ENCODE measurements at places on chromosomes 6 and 20.

GRCh38 chr6:24898676-24899075, 37.1 kb downstream of the RIPOR2 start:
- DNase-seq = no peak

DNA sequence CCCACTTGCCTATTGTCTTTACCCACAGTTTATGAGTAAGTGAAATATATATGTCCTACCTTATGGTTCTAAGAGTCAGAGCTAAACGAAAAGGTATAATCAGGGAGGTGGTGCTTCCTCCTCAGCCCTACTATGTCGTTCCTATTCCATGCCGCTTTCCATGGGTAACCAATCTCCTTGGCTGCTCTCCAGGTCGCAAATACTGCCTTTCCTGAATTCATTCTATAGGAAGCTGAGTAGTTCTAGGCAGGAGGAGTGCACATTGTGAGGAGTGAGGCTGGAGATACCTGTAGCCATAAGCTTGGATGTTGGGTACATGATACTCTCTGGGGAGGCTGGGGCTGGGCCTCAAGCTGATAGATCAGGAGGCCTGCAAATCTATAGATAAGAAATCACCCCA, 5.8 kb downstream of the IL20RA start:
- DNase-seq = no peak

GRCh38 chr6:113540466-113540865, 316.7 kb upstream of the MARCKS start:
- no peak for DNase-seq

DNA sequence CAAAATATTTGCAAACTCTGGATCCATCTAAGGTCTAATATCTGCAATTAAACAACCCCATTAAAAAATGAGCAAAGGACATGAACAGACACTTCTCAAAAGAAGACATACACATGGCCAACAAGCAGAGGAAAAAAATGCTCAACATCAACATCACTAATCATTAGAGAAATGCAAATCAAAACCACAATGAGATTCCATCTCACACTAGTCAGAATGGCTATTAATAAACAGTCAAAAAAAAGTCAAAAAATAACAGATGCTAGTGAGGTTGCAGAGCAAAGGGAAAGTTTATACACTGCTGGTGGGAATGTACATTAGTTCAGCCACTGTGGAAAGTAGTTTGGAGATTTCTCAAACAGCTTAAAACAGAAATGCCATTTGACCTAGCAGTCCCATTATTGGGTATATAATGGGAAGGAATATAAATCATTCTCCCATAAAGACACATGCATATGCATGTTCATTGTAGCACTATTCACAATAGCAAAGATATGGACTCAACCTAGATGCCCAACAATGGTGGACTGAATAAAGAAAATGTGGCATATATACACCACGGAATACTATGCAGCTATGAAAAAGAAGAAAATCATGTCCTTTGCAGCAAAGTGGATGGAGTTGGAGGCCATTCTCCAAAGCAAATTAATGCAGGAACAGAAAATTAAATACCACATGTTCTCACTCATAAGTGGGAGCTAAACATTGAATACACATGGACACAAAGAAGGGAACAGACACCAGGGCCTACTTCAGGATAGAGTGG, 9.1 kb downstream of the ZNFX1 start:
- no peak for DNase-seq

GRCh38 chr20:24791953-24792352, 157.1 kb upstream of the CST7 start:
- DNase-seq = no peak

DNA sequence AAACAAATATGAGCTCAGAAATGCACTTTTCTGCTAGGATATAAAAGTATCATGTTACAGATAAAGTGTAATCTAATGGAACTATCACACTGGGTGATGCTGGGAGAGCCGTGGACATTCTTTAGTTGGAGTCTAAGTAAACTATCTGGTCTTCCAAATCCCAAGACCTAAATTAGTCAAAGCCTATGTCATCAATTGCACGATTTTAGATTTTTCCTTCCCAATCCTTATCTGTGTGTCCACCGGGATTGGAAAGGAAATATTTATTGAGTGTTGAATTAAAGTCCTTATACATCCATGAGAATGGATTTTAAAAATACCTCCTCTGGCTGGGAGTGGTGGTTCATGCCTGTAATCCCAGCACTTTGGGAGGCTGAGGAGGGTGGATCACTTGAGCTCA, 19.6 kb upstream of the MRAP2 start:
- no peak for DNase-seq

All from T1000 (cell line).